Activated CD8-positive, alpha-beta T cell treated with anti-CD3 and anti-CD28 coated beads for 36 hours (primary cell): ENCODE measurements at places on chromosomes 13 and 19. TPM values are rescaled to one million over a fixed set of nuclear protein-coding genes. Genes with fewer than 3 reads are reported as not detected.

DNA sequence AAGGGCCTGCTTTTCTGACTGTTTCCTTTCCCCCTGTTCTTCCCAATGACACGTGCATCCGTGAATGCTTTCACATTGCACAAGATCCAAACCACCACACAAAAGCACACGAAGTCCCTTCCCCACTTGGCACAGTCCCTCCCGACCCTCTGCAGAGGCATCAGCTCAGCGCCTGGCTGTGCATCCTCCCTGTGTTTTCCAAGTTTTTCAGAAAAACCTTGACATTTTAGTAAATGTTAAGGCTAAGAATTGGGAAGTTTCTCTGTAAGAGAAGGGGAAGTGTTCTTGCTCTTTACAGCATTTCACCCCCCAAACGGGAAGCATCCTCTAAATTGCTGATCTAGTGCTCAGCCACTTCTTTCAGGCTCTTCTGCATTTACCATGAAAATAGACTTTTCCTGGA lies 94.5 kb upstream of the TM9SF2 start:
- H3K27me3 ChIP-seq, result no peaks in the 10 kb centered on the region
- DNase-seq, result no peak
- H3K4me1 ChIP-seq, result peaks cover 59% of the 10 kb centered on the region
- no peak overlapping the region for H3K27ac ChIP-seq
- peaks cover 48% of the 10 kb centered on the region for H3K36me3 ChIP-seq

GRCh38 chr13:101695870-101696516 lies 243.5 kb downstream of the ITGBL1 start:
- H3K4me3 ChIP-seq, result no peak overlapping the region
- DNase-seq, result no peak
- H3K27me3 ChIP-seq, result no peaks in the 10 kb centered on the region
- H3K4me1 ChIP-seq, result no peaks in the 10 kb centered on the region

- no peaks in the 10 kb centered on the region for H3K27me3 ChIP-seq
- H3K36me3 ChIP-seq, result peaks cover 21% of the 10 kb centered on the region
- H3K27ac ChIP-seq, result peak overlapping the region; percentile 88
- H3K4me3 ChIP-seq, result peak overlapping the region; percentile 4
- peaks cover 86% of the 10 kb centered on the region for H3K4me1 ChIP-seq
Measured at GRCh38 chr19:15300533-15301197, 31.7 kb downstream of the BRD4 start.

DNA sequence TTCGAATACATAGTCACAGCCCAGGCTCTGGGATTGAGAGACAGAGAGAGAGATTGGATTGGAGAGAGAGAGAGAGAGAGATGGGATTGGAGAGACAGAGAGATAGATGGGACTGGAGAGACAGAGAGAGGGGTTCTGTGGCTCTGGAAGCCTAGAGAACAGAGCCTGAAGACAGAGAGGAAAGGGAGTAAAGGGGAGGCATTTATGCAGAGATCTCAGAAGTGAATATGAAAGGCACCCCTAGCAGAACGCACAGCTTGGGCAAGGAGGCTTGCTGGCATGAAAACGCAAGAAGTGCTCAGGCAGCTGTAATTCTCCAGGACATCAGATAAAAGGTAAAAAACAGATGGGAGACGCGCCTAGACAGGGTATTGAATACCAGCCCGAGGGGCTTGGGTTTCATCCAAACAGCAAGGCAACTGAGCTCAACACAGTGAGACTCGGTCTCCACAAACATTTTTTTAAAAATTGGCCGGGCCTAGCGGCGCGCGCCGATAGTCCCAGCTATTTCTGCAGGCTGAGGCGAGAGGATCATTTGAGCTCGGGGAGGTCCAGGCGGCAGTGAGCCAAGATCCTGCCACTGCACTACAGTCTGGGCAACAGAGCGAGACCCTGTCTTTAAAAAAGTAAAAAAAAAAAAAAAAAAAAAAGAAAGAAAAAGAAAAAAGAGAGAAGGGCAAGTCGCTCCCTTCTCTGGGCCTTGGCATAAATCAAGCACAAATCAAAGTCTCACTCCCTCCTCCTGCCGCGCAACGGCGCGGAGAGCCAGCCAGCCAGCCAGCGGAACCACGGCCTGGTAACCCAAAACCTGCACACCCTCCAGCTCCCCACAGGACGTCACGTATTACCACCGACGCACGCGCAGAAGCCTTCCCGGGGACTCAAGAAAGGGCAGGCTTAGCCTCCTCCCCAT lies 774 bp upstream of the PPP2R1A start:
- no peaks in the 10 kb centered on the region for H3K27me3 ChIP-seq
- H3K4me1 ChIP-seq, result peaks cover 33% of the 10 kb centered on the region

DNA sequence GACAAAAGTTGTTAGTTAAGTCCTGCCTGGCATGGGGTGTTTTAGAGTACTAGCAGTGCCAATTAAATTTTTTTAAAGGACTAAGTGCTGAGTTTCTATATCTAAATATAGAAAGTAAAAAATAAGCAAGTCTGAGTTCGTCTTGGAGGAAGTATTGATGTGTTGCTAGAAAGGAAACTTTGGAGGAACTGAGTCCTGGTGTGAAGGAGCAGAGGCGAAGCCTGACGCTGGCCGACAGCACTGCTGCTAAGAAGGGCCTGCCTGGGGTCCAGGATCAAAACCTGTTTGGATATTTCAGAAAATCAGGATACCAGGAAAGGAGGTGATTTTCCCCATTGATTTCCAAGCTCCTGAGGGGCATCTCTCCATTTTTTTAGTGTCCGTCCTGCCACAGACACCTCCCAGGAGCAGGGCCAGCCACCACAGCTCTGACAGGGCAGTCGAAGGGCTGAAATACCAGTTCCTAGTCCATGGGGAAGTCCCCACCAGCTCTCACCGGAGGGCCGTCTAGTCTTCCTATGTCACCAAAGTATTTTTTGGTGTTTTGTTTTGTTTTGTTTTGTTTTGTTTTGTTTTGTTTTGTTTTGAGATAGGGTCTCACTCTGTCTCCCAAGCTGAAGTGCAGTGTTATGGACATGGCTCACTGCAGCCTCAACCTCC lies 38.2 kb upstream of the NPAS1 start:
- no peaks in the 10 kb centered on the region for H3K36me3 ChIP-seq
- H3K4me3 ChIP-seq, result no peak overlapping the region
- peaks cover 38% of the 10 kb centered on the region for H3K4me1 ChIP-seq
- peak overlapping the region; percentile 53 for H3K27ac ChIP-seq

DNA sequence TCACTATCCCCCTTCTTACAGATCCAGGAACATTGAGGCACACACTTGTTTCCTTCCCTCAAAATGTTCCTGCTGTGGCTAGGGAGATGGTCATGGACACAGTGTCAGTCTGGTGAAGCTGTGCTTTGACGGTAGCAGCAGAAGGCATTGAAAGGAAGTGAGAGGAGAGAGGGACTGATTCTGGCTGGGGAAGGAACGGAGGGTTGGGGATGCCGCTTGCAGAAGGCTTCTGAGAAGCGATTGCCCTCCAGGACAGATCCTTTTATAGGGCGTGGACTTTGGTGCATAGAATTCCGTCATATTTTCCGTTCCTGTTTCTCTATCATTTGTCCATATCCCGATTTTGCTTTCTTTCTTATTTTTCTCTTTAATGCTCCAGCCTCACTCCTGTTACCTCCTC lies 14.1 kb upstream of the MYH14 start:
- H3K36me3 ChIP-seq, result no peaks in the 10 kb centered on the region
- H3K4me1 ChIP-seq, result no peaks in the 10 kb centered on the region
- H3K4me3 ChIP-seq, result no peak overlapping the region
- H3K27ac ChIP-seq, result no peak overlapping the region

DNA sequence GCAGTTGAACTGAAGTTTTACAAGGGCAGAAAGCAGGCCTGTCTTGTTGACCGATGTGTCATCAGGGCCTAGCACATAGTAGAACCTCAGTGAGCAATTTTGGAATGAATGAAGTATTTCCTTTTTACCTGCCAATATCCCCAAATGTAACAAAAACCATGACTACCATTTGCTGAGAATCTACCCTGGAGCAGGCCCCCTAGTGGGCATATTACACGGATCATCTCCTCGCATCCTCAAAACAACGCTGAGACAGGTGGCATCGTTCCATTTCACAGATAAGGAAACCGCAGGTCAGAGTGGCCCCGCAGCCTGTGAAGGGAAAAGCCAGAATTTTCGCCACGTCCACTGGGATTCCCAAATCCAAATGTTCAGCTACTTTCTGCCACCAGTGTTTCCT lies 77.9 kb downstream of the CACNA1A start:
- DNase-seq, result peak; percentile 42
- no peak overlapping the region for H3K27ac ChIP-seq
- H3K4me1 ChIP-seq, result no peaks in the 10 kb centered on the region
- peaks cover 17% of the 10 kb centered on the region for H3K27me3 ChIP-seq
- no peak overlapping the region for H3K4me3 ChIP-seq

DNA sequence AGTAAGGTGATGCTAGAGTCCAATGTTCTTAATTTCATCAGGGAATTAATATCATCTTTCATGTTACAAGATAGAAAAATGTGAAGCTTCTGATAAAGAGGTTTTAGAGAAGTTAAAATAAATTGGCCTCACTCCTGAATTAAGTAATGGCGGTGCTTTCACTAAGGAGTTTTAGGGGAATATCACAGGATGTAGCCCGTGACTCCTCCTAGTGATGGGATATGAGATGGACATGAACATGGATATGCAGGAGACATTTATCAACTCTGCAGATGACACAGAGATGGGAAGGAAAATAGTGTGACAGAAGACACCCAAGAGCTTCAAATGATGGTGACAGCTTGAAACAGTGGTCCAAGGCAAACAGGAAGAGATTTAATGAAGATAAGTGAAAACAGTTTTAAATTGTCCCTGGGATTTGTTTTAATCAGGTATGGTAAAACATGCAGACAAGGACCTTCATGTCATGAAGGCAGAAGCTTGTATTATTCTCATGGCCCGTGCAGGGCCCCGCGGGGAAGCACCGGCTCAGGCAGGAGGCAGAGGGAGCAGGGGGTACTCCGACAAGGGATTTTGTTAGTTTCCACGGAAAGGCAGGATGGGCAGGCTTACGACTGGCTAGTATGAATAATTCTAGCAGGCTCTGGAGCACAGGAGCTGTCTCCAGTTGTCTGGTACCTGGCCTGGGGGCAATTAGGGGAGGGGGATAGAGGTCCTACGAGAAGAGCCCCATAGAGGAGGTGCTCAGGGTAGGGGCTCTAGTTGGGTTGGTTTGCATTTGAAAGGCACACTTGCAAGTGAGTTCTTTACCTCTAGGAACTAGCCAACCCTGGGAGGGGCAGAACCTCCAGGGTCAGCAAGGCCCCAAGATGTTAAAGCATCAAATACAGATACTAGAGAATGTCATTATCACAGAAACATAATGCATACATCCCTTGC lies 38.7 kb upstream of the FARP1 start:
- no peaks in the 10 kb centered on the region for H3K4me1 ChIP-seq
- H3K4me3 ChIP-seq, result no peak overlapping the region
- no peak for DNase-seq
- H3K27me3 ChIP-seq, result no peaks in the 10 kb centered on the region
- no peak overlapping the region for H3K27ac ChIP-seq
- H3K36me3 ChIP-seq, result no peaks in the 10 kb centered on the region

GRCh38 chr13:48144413-48145035 lies 49.6 kb upstream of the MED4 start:
- no peak overlapping the region for H3K4me3 ChIP-seq
- H3K36me3 ChIP-seq, result peaks cover 9% of the 10 kb centered on the region
- peaks cover 36% of the 10 kb centered on the region for H3K4me1 ChIP-seq
- H3K27me3 ChIP-seq, result no peaks in the 10 kb centered on the region

Gene DCLK1
- not detected for total RNA-seq
